ENCODE measurements at places on chromosomes 7 and 10. TPM values are rescaled to one million over a fixed set of nuclear protein-coding genes. Genes with fewer than 3 reads are reported as not detected.

DNA sequence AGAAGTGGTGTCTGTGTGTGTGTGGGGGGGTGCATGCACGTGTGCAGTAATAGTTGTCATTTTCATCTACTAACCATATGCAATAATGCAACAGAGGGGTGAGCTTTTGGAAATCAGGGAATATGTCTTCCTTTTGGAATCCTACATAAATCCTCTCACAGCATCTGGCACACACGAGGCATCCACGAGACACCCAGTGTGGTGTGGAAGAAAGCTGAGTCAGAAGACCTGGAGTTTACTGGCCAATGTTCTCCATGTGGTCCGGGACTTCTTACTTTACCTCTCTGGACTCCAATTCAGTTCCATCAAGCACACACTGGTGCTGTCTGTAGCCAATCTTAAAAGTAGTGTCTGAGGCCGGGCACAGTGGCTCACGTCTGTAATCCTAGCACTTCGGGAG lies 43.1 kb upstream of the C10orf90 start:
- H3K27ac ChIP-seq, result no peak overlapping the region
- H3K4me1 ChIP-seq, result no peaks in the 10 kb centered on the region
- H3K4me3 ChIP-seq, result no peak overlapping the region
- DNase-seq, result no peak

Gene GDF2
- not detected for total RNA-seq

- H3K36me3 ChIP-seq, result no peaks in the 10 kb centered on the region
- DNase-seq, result peak; percentile 69
- peak overlapping the region; percentile 84 for H3K4me3 ChIP-seq
- peak overlapping the region; percentile 98 for H3K27ac ChIP-seq
- no peaks in the 10 kb centered on the region for H3K27me3 ChIP-seq
Measured at GRCh38 chr10:80202934-80203834, 2.2 kb downstream of the ANXA11 start.

DNA sequence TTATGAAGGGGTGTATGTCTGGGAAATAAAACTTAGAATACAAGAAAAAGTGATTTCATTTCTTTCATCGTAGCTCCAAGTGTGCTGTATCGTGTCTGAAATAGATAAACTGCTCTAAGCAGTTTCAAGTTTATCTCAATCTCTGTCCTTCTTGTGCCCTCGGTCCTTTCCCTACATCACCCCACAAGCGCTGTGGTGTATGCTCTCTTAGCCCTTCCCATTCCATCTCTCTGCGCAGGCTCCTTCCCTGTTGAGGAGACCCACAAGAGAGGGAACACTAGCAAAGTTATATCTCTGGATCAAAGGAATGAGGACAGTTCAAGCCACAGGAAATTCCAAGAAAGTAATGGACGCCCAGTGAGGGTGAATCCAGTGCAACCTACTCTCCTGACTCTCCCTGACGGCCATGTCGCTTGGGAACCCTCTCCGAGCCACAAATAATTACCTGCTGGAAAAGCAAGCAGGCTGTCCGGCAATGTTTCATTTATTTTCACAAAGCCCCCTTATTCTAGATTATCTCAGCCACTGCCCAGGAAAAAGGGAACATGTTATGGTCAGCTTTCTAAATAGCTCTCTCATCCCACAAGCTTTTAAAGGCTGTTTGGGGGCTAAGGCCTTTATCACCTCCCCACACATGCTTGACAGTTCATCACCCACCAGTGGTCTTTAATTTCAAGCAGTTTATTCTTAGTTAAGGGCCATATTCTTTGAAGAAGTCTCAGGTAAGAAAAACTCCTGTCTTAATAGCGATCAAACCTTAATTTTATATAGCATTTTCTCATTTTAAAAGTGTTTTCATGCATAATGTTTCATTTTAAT lies 34.8 kb downstream of the LRRC4 start:
- no peaks in the 10 kb centered on the region for H3K36me3 ChIP-seq
- no peak overlapping the region for H3K4me3 ChIP-seq
- no peaks in the 10 kb centered on the region for H3K27me3 ChIP-seq
- no peak for DNase-seq
- H3K4me1 ChIP-seq, result peaks cover 22% of the 10 kb centered on the region

Gene PON1
- total RNA-seq, result not detected

Gene POLR3A
- total RNA-seq, result 15.8 TPM

DNA sequence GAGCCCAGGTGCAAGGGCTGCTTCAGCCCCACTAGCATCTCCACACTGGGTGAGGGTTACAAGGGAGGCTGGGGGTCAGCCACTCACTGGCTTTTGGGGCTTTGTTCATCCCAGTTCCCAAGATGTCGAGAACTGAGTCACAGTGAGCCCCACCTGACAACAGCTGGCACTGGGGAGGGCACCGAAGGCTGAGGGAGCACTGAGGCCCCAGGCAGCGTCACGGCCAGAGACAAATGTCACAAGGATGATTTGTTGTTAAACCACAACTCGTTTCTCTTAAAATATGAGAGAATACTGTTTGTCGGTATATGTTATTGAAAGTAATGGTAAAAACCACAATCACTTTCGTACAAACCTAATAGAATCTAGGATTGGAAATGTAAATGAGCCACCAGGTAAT lies 219.9 kb downstream of the CELF2 start:
- no peak overlapping the region for H3K4me3 ChIP-seq
- peaks cover 6% of the 10 kb centered on the region for H3K4me1 ChIP-seq
- no peak overlapping the region for H3K27ac ChIP-seq
- no peaks in the 10 kb centered on the region for H3K27me3 ChIP-seq
- no peaks in the 10 kb centered on the region for H3K36me3 ChIP-seq
- no peak for DNase-seq

DNA sequence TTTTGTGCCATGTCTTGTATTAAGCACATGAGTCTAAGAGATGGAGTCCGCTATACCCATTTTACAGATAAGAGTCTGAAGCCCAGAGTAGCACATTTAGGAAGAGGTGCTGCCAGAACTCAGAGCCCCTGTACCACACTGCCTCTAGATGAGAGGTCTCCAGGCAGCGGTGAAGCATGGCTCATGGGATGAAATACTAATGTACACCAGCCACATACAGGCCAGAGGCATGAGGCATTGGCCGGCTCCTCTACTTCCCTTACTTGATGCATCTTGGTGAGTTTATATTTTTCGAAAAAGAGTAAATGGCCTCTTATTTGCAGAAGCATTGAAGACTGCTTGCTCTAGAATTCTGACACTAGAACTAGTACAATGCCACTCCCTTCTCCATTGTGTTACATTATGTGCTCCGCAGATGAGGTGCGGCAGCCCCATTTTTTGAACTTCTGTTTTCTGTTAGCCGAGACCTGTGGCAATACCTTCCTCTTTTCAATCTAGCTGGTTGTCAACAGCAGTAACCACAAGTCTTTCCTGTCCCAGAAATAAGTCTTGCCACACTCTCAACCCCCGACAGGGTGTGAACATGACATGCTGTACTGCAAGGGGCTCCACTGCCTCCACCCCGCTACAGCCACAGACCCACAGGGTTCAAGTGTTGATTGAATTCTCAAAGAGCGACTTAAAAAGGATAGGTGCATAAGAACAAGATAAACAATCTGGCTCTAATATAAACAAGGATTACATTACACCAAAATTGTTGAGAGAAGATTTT lies 145.3 kb downstream of the CELF2 start:
- H3K4me3 ChIP-seq, result no peak overlapping the region
- H3K27ac ChIP-seq, result no peak overlapping the region
- H3K4me1 ChIP-seq, result peaks cover 30% of the 10 kb centered on the region

DNA sequence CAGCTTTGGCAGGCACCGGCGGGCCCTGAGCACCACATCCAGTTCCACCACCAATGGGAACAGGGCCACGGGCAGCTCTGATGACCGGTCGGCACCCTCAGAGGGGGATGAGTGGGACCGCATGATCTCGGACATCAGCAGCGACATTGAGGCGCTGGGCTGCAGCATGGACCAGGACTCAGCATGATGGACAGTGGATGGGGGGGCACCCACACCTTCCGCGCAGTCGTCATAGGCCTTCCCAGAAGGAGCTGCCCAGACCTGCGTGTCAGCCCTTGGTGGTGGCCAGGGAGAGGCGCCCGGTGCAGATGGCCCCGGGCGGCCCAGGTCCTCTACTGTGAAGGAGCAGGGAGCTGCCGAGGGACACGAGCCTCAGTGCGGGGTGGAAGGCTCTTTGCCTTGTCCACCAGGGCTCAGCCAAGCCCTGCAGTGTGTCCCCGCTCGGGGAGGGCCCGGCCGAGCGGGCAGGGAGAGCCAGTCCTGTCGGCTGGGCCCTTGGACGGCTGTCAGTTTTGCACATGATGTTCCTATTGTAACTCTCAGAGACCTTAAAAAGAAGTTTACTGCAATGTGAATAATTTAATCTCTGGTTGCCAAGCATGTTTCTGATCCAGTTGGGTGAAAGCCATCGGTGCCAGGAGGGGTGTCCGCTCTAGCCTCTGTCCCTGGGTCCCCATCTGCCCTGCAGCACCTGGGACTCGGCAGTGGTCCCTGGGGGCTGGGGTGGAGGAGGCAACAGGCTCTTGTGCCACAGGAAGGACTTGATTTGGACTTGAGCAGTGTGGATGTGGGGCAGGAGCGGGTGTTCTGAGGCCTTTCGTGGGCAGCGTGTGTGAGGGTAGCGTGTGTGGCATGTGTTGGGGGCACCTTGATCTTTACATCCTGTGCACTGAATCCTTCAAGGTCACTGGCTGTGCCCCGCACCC lies 12.6 kb downstream of the NACAD start:
- H3K27me3 ChIP-seq, result no peaks in the 10 kb centered on the region
- no peaks in the 10 kb centered on the region for H3K36me3 ChIP-seq
- no peak for DNase-seq
- no peaks in the 10 kb centered on the region for H3K4me1 ChIP-seq

- H3K4me3 ChIP-seq, result no peak overlapping the region
- H3K27ac ChIP-seq, result peak overlapping the region; percentile 80
- peaks cover 37% of the 10 kb centered on the region for H3K4me1 ChIP-seq
- no peaks in the 10 kb centered on the region for H3K36me3 ChIP-seq
- no peaks in the 10 kb centered on the region for H3K27me3 ChIP-seq
Measured at GRCh38 chr7:44768628-44769371, 20.2 kb downstream of the ZMIZ2 start.

Gene LMTK2
- total RNA-seq, result 10.8 TPM

Gene ZNF398
- total RNA-seq, result 12.8 TPM

GRCh38 chr10:125027871-125028869 lies 86.2 kb downstream of the ZRANB1 start:
- DNase-seq, result no peak
- no peak overlapping the region for H3K4me3 ChIP-seq
- H3K27ac ChIP-seq, result peak overlapping the region; percentile 79
- H3K36me3 ChIP-seq, result no peaks in the 10 kb centered on the region
- peaks cover 65% of the 10 kb centered on the region for H3K4me1 ChIP-seq

All from gastrocnemius medialis (tissue), 4 donors.